Fibroblast of skin of back (primary cell): ENCODE measurements at places on chromosomes 16 and 17.

GRCh38 chr17:36591434-36592315 lies at the start of gene DHRS11:
Gene DHRS11, plus strand, starts transcription at chr17:36591879. Its CDS starts 131 bp downstream, at chr17:36592010.
- peak; percentile 75 for DNase-seq

- no peak for DNase-seq
Observed at GRCh38 chr17:48406936-48407567, 23.0 kb downstream of the SKAP1 start.

DNA sequence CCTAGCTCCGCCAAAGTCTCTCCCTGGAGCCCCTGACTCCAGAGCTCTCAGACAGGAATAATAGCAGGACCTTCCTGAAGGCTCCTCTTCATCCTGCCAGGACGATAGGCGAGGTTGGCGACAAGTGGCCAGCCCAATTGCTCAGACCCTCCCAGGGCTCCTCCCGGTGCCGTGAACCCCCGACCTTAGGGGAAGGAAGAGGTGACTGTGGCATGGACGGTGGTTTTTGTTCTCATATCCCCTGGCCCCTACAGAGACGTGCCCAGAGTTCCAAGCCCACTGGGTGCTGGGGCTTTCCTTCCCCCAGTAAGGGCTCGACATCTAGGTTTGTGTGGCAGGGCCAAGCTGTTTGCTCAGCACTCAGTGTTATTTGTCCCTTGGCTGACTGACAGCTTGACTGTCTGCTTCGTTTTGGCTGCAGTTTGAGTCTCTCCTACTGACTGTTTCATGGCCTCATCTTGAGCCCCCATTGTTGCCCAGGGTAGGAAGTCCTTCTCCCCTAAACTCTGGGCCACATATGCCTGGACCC lies 4.6 kb upstream of the ADCY7 start:
- DNase-seq: no peak

DNA sequence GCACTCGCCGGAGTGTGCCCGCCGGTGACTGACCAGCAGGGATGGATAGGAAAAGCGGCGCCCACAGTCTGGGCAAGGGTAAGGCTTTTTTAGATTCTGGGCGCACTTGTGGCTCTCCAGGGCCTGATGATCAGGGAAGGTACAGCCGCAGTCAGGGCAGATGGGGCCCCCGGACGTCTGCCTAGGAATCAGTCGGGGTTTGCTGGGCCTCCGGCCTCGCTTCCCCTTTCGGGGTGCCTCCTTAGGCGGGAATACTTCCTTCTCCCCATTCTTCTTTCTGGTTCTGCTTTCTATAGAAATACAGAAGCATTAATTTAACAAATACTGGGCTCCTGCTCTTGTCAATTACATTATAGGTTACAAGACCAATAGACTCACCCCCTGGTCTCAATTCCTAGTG lies 5.0 kb downstream of the ZNF689 start:
- no peak for DNase-seq

GRCh38 chr17:9767432-9767991 lies 23.9 kb downstream of the DHRS7C start:
- no peak for DNase-seq

DNA sequence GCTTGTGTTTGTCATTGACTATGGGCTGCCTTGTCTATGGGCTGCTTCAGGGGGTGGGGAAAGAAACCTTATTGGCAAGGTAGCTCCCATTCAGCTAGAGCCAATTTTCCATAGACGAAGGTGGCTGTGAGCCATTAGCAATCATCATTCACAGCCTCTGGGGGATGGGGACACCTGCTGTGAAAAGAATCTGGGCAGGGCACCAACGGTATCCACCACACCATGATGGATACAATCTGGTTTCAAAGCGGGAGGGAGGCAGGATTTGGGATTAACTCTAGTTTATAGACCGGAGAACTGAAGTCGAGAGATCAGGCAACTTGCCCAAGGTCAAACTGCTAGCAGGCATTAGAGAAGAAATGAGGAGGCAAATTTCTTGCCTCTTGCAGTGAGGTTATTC lies 182.3 kb downstream of the SHISA9 start:
- no peak for DNase-seq

DNA sequence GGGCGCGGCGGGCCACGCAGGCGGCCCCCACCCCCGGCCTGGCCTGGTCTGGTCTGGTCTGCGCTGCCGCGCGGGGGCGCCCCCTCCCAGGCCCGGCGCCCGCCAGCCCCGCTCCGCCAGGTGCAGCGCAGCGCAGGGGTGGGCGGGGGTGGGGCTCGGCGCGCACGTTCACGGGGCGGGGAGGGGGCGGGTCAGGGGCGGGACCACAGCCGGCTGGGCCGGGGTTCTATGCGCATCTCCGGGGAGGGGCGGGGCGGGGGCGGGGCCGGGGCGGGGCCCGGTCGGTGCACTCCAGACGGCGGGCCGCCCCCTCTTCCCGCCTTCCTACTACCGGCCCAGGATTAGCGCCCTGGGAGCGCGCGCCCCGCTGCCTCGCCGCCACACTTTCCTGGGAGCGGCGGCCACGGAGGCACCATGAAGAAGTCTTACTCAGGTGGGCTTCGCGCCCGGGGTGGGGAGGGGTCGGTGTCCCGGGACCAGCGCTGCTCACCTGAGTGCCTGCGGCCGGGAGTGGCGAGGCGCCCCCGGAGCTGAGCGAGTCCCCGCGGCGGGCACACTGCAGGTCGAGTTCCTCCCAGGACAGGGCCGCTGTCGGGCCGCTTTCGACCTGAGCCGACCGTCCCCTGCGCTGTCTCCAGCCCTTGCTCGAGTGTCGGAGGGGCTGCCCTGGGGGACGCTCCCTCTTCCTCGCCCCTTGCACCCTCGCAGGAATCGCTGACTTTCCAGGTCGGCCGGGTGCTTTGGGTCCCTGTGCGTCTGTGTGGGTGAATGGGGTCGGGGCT lies 140.5 kb downstream of the SEC14L1 start:
- no peak for DNase-seq

DNA sequence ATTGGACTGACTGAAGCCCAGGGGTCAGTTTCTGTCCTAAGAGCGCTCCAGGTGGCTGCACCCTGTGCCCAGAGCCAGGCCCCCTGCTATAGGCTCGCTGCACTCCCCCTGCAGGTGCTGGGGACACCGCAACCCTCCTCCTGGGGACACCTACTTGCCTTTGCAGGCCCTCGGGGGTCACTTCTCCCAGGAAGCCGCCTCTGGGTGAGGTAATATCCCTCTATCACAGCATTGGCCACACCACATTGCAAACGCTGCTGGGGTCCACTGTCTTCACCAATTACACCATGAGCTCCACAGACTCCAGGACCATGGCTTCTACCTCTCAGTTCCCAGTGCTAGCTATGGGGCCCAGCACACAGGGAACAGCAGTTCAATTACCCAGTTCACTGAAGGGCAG lies 14.9 kb downstream of the USP36 start:
- DNase-seq: no peak

GRCh38 chr17:68711858-68712257 lies 110.7 kb upstream of the FAM20A start:
- peak; percentile 16 for DNase-seq

GRCh38 chr16:79069633-79070032 lies 530.9 kb downstream of the MAF start:
- DNase-seq: no peak

DNA sequence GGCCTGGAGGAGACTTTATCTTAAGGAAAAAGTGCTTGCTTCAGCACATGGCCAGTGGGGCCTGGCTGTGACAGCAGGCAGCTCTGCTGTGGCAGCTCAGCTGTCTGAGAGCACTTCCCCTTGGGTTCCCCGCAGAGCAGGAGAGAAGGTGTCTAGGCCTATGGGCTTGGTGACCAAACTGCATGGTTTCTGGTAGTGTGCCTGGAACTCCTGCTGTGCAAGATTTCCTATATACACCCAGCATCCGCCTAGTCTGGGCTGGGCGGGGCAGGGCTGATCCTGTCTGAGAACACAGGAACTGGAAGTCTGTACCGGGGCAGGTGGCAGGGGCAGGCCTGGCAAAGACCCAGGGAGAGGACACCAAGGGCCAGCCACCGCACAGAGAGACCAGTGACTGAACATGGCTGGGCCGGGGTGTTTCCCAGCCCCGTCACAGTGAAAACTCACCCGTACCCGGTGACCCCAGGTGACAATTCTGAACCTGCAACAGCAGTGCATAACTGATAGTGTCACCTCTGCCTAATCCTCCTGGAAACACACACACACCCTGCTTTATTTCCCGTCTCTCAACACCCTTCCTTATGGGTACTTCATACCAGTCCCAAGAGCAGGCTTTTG lies 39.3 kb downstream of the CHD9 start:
- peak; percentile 44 for DNase-seq

DNA sequence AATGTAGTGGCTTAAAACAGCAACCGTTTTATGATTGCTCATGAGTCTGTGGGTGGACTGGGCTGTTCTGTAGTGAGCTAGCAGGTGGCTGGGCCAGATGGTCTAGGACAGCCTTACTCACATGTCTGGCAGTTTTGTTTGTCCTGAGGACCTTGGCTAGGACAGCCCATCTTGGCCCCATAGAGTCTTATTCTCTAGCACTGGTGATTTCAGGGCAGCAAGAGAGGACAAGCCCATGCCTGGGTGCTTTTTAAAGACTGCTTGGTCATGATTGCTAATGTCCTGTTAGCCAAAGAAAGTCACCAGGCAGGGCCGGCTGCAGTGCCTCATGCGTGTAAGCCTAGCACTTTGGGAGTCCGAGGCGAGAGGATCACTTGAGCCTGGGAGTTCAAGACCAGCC lies 139.8 kb downstream of the KATNIP start:
- DNase-seq: no peak

DNA sequence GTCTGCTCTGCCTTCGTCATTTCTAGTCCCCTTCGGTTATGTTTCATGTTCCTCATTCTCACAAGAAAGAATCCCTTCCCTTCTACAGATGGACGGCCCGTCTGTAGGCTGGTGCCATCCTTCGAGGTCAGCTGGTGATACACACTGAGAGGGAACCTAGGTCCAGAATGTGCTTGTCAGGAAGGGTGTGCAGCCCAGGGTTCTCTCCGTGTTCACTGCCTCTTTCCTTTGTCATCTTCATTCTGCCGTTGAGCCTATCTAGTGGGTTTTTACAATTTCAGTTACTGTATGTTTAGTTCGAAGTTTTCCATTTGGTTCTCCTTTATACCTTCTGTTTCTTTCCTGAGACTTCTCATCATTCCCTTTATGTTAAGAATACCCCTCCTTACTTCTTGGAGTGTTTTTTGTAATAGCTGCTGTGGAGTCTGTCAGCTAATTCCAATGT lies 18.9 kb downstream of the KIAA0513 start:
- DNase-seq: no peak

DNA sequence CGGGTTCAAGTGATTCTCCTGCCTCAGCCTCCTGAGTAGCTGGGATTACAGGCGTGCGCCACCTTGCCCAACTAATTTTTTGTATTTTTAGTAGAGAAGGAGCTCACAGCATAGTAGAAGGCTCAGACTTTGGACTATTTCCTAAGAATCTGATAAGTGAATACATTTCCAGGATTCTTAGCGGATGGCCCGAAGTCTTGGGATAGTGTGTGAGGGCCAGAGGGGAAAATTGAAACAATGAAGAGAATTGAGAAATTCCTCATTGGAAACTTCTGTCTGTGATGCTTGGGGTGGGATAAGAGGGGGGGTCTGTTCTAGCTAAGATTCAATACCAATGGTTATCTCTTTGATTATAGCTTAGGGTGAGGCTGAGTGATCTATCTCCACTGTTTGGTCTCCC lies 183.3 kb downstream of the MSI2 start:
- DNase-seq: no peak

DNA sequence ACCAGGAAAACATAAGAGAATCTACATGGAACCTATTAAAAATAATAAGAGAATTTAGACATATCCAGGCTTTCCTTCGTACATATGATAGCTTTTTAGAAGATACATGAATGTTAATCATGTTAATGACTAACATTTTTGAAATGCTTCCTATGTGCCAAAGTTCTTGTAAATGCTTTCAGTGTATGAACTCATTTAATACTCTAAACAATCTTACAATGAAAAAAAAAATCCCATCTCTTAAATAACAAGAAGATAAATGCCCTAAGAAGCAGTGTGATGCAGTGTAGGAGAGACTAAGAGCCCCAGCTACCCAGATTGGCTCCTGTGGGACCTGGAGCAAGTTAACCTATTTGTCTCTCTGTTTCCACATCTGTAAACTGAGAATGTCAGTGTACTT lies 220.4 kb upstream of the MYOCD start:
- DNase-seq: peak; percentile 40

DNA sequence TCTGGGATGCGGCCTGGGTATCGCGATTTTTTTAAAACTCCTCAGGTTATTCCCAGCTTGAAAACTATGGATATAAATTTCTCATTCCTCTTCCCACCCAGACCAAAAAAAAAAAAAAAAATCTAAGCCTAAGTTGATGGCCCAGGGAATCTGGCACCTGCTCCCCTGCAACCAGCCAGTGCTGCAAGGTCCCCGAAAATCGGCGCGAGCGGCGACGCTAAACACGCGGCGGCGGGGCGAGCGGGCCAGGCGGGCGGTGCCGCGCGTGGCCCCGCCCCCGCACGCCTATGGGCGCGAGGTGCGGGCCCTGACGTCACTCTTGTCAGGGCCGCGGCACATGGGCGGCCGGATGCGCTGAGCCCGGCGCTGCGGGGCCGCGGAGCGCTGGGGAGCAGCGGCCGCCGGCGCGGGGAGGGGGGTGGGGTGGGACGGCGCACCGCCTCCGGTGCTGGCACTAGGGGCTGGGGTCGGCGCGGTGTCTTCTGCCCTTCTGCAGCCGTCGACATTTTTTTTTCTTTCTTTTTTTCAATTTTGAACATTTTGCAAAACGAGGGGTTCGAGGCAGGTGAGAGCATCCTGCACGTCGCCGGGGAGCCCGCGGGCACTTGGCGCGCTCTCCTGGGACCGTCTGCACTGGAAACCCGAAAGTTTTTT lies at the start of gene HLF:
Gene HLF, plus strand, starts transcription at position 316 of the 654 bp plus-strand sequence. CDS start 525 bp downstream, outside the sequence.
- DNase-seq: peak; percentile 78

GRCh38 chr17:13741744-13742143 lies 140.0 kb upstream of the HS3ST3A1 start:
- DNase-seq: no peak

- no peak for DNase-seq
Observed at GRCh38 chr17:2825253-2825970, 29.2 kb downstream of the RAP1GAP2 start.

DNA sequence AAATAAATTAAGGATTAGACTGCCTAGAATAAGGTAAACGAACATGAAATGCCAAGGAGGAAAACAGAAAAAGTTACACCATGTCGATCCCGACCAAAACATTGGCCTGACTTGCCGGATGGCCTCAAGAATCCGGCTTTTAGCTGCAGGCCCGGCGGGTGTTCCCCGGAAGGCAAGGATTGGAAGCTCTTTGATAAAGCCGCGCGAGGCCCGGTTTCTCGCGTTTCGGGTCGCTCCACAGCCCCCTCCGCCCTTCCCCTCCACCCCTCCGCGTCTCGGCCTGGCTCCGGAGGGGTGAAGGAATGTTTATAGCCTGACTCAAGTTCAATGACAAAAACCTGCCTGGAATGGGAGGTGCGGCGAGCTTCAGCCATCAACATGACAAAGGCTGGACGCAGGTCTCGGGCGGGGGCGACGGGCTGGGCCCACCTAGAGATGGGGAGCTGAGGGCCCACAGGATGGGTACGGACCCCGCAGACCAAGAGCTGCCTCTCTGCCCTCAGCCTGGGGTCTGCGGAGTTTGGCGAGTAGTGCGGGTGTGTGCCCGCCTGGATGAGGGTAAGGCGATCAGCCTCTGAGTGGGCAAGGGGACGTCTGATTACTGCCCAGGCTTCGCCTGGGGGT lies 2.6 kb downstream of the PRAC1 start:
- peak; percentile 65 for DNase-seq
